ENCODE measurements at places on chromosomes 5 and 9.

GRCh38 chr5:164184158-164184557, 678.7 kb downstream of the MAT2B start:
- DNase-seq, result no peak

GRCh38 chr5:1312993-1313833, 18.3 kb upstream of the TERT start:
- DNase-seq, result peak; percentile 18

DNA sequence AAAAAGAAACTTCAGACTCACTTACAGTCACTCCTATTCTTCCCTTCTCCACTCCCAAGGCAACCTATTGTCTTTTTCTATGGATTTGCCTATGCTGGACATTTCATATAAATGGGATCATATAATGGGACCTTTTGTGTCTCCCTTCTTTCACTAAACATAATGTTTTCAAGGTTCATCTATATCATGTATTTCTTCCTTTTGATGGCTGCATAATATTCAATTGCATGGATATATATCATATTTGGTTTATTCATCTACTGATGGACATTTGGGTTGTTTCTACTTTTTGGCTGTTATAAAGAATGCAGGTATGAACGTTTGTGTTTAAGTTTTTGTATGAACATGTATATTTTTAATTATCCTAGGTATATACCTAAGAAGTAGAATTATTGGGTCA, 30.6 kb downstream of the ANKHD1 start:
- no peak for DNase-seq

DNA sequence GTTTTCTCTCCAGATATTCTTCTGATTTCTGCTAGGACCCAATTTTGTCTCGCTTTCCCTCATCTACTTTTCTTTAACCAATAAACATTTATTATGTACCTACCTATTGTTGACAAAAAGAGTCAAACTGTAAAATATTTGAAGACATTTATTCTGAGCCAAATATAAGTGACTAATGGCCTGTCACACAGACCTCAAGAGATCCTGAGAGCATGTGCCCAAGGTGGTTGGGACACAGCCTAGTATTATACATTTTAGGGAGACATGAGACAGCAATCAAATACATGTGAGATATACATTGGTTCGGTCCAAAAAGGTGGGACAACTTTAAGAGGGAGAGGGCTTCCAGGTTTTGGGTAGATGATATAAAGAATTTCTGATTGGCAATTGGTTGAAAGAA, 191.8 kb downstream of the NXNL2 start:
- no peak for DNase-seq

- no peak for DNase-seq
These were observed 2.3 kb downstream of the IL4 start for GRCh38 chr5:132675936-132676689.

DNA sequence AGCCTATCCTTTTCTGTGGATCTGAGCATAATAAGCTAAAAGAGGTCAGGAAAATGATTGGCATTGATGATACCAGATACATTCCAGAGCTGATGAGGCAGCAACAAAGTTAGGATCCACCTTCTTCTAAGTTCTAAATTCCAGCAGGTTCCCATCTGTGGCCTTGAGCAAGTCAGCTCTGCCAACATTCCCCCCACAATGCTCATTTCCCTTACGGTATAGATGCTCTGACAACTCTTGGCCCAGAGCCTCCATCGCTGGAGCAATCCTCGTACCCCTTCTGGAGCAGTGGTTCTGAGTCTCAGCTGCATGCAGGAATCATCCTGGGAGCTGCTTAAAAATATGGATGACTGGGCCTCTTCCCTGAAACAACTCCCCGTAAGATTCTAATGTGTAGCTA, 78.1 kb downstream of the MED27 start:
- no peak for DNase-seq

GRCh38 chr9:89683626-89684025, 78.8 kb downstream of the GADD45G start:
- DNase-seq, result no peak

DNA sequence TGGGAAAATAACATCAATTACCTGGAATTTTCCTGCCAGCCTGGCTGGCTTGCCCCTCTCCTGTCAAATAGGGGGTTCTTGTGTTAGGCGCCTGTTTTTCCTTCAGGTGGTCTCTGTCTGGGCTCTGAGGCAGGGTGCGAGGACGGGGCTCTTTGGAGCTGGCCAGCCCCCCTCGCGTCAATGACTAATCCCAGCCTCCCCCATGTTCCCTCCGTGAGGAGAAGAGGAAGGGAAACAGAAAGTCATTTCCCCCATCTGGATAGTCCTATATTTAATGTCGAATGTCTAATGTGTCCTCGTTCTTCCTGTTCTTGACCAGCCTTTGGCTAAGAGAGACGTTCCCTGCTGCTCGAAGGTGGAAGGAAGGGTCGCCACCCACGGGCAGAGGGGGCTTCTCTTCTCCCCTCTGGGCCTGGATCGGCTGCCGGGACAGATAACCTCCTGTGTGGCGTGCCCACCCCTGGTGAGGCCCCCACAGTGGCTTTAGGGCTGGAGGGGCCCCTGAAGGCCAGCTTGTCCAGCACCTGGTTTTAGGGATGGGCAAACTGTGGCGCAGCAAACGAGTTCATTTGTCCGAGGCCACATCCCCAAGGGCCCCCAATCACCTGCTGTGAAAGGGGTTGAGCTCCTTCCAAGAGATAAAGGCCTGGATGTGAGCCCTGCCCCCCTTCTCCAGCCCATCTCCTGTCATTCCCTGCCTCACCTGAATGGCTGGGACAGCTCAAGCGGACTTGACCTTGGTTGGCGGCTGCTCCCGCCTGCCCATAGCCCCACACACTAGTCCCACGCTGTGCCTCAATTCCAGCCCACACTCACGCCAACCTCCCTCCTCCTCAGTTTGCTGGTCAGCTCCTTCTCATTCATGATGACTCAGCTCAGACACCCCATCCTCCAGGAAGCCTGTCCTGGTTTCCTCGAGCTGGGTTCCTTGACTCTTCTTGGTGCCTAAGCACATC, 35.9 kb upstream of the UNC5A start:
- DNase-seq, result no peak

DNA sequence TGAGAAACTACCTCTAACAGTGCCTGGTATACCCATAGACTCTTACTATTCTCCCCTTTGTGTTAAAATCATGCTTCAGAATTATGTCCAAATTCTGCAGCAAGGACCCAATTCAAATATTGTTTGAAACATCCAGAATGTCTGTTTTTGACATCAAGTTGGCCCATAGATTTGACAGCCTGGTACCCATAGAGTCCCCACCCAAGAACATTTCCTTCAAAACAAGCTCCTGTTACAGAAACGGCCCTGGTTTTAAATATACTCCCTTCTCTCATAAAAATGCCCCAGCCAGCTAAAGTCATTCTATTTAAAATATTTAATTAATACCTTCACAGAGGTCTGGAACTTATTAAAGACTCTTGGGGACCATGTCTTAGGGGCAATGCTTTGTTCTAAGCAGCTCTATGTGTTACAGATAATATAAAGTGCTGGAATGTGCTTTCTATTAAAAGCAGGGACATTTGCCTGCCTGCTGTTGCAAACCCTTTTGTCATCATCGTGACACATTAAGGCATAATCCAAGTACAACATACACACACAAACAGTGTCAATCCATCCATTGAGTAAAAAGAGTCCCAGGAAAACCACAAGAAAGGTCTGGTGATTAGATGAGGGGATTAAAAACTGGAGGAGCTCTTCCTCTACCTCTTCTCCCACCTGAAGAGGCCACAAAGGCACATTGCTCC, 321.7 kb downstream of the MLLT3 start:
- no peak for DNase-seq

DNA sequence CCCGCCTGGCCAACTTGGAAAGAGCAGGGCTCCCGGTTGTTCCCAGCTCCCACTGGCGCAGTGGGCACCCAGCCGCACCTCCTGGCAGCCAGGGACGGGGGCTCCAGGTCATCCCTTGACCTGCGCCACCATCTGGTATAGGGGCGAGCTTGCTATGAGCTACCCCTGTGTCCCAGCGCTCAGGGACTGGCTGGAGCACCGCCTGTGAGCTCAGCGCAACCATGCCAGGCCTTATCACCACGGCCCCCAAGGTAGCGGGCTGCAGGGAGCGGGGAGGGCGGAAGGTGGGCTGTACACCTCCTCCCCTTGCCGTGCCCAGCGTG, 15.4 kb upstream of the RASA1 start:
- DNase-seq, result no peak

DNA sequence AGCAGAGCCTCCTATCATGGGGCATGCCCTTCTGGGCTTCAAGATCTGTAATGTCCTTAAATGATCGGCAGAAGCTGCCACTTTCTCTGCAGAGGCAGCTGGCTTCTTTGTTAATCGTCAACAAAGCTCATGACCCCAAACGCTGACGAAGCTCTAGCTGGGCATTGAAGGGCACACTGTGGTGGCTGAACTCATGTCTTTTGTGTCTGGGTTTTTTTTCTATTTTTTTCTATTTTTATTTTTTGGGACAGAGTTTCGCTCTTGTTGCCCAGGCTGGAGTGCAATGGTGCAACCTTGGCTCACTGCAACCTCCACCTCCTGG, 65.2 kb upstream of the ASS1 start:
- no peak for DNase-seq

DNA sequence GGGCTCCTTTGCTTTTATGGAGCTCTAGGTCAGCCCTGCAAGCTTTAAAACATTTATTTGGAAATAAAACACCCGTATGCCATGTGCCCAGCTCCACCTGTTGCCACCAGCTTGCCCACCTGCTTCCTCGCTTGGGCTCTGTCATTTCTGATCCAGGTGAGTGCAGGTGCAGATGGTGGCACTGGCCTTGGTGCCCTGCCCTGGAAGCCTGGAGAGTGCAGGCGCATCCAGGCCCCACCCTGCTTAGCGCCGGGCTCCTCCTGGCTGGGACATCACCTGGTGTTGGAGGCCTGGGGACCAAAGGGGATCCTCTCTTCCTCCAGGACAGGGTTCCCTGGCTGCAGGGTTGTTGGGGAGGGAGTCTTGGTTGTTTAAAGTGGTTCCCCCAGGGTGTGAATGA, 35.8 kb downstream of the WNK2 start:
- no peak for DNase-seq

DNA sequence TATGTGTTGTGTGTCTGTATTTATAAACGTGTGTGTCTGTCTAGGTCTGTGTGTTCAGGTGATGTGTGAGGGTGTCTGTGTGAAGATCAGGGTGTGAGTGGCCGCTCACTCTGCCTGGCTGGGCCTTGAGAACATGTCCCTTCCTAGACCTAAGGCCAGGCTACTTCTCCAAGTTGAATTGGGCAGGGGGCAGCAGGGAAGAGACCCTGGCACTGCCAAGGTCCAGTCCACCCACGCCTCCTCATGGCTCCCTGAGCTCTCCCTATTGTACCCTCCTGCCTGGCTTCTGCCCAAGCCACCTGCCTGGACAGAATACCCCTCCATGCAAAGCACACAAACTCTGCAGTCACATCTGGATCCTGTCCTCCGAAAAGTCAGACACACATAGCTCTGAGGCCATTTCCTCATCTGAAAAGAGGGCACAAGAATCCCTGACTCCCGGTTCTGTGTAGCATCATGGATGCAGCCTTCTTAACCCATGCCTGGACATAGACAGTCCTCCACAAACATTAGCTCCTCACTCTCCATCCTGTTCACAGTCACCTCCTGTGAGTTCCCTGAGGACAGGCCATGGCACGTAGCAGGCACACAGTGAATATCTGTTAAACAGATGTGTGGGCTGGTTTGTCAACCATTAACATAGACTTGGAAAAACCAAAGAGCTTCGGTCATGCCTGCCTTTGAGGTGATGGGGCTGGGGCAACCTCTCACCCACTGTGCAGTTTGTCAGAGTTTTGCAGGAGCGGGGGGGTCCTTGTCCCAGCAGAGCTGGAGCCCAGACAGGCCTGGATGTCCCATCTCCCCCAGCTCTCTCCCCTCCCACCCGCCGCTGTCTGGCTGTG, 167.8 kb upstream of the MVB12B start:
- no peak for DNase-seq

DNA sequence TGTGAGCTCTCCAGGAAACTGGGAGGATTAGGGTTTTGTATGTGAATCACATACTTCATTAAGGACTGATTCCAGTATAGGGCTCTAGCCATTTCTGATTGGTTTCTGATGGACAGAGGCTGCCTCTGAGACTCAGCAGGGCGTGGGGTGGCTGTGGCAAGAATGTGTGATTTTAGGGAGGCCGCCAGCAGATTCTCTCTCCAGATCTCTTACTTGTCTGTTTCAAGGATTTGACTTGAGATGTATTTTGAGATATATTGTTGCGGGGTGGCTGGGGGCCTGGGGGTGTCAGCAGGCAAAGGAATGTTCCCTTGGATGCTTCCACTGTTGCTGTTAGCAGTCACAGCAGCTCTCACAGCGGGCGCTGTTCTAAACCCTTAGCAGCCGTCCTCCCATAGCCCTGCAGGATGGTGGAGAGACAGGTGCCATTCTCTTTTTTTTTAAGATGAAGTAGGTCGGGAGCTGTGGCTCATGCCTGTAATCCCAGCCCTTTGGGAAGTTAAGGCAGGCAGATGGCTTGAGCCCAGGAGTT, 8.0 kb upstream of the HNRNPAB start:
- DNase-seq, result no peak

DNA sequence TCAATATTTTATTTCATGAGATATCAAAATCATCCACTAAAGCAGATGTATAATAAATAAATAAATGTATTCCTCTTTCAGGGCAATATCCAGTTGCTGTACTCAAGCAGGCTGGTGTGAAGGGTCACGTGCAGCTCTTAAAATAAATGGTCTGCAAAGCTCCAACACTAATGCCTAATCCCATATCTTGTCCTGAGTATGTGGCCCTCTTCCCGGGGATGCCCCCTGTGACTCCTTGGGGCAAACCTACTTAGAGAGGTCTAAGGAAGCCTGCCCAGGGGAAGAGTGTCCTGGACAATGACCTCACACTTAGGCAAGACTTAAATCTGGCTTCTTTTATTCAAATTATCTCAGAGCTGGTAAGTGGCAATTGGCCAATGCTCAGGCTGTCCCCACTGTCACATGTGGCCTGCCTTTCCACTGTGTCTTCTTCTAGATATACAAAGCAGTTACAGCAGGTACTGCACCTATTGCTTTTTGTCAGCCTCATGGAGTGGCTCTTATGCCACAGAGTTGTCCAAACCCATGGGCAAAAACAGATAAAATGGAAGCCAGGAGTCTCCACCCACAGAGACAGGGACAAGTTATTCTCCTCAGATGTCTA, 55.3 kb downstream of the SEMA5A start:
- no peak for DNase-seq

DNA sequence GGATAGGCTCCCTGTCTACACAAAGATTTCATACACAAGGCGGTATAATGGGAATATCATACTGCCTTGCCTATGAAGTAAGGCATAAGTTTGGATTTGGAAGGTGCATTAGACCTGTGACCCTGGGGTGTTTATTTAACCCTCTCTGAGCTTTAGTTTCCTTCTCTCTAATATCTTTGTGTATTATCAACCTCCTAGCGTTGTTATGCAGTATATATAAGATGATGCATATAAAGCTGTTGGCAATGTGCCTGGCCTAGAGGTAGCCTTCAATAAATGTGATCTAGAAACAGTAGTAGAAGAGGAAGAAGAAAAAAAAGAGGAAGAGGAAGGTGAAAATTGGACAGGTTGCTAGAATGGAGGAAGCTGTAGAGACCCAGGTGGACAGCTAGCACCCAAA, 311.6 kb upstream of the CLINT1 start:
- DNase-seq, result no peak
